ENCODE measurements at places on chromosomes 12 and 14.

GRCh38 chr12:67572492-67572891 is 76.1 kb upstream of the DYRK2 start:
- no peak for DNase-seq

- DNase-seq = no peak
Observed at GRCh38 chr12:52366738-52367485, at the start of gene KRT85. TSS of gene KRT85 (minus strand) at chr12:52367481. CDS start at chr12:52367405, 76 bp downstream.

- no peak for DNase-seq
Observed at GRCh38 chr14:96271421-96271762, 15.4 kb downstream of the BDKRB1 start.

DNA sequence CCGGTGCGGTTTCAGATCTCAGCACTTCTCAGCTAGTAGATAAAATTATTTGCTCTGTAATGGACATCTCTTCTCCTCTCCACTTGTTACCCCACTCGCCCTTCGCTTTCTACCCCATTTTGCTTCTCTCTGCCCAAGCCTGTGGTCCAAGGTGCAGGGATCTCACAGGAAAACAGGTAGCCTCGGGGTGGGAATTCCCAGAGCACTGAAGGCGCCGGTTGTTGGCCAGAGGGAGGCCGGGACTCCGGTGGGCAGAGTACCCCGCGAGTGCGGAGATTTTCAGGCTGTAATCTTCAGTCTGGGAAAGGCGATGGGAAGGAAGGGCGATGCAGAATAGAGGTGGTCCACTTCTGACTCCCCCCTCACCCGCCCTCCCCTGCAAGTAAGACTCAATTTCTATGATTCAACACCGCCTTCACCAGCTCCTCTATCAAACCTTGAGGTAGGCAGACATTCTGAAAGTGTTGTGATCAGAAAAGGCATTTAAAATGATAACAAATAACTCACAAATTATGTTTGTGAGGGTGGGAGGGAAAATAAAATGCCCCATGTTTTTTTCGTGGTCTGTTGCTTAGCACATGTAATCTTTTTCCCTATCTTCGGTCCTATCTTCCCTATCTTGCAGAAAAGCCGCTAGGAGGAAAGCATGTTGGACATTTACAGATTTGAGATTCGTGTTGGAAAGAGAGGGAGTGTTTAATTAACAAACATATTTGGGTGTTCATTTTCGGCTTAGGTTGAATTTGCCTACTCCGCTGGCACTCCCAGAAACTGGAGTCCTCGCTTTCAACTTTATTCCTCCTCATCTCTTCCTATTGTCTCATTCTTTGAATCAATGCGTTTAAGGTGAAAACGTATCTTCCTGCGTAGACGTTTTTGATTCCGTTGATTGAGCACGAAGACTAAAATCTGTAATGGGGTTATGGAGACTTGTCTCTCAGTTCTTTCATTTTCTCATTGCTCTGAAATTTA is 8.5 kb downstream of the FOXG1 start:
- no peak for DNase-seq

DNA sequence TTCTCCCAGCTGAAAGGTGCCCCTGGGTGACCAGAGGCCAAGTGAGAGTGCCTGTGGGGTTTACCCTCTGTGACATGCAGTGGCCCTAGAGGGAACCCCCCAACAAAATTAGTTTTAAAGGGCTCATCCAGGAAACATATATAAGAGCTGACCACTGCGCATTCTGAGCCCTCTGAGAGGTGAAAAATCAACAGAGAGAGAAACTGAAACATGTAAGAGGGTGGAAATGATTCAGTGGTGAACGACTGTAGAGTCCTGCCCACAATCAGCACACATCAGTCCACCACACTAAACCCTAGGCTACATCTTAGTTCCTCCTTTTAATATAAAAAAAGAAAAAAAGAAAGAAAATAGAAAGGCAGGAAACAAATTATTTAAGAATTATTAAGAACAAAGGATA is 21.0 kb upstream of the ACSM4 start:
- no peak for DNase-seq

GRCh38 chr12:7917392-7918267 is 18.4 kb downstream of the SLC2A3 start:
- DNase-seq = no peak

DNA sequence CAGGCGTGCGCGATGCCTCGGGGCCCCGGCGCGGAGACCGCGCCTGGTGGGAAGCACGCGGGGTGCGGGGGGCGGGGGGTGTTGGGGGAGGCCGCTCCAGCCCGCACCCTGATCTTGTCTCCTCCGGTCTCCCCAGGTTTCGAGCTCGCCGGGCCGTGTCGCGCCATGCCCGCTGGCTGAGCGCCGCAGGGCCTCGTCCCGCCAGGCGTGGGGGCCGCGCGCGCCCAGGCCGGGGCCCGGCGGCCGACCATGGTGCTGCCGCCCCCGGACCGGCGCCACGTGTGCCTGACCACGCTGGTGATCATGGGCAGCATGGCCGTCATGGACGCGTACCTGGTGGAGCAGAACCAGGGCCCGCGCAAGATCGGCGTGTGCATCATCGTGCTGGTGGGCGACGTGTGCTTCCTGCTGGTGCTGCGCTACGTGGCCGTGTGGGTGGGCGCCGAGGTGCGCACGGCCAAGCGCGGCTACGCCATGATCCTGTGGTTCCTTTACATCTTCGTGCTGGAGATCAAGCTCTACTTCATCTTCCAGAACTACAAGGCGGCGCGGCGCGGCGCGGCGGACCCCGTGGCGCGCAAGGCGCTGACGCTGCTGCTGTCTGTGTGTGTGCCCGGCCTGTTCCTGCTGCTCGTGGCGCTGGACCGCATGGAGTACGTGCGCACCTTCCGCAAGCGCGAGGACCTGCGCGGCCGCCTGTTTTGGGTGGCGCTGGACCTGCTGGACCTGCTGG is 2.4 kb downstream of the TMEM121 start:
- no peak for DNase-seq

DNA sequence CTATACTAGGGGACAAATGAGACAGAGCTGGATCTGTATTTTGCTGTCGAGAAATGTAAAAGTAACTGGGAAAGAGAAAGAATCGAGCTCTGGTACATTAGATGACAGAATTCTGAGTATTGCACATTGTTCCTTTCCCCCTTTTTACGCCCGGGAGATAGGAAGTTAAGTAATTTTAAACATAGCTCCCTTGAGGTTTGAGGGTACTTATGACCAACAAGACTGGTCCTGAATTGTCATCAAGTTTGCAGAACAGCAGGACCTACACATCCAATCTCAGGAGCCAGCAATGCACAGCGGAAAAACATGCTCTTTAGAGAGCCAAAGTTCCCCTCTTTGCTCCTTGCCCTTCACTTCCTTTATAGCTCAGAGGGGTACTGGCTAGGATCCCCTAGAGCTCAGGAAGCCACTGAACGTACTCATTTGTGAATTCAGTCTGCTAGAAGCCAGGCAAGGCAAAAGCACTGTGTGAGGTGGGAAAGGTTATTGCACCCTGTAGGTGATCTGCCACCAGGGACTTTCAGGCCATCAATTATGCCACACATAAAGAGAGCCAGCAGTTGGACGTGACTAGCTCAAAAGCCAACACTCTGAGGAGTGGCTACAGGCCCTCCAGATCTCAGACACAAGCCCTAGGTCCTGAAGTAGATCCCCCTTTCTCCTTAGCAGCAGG is 333.8 kb downstream of the KCNH5 start:
- DNase-seq = no peak

GRCh38 chr14:57686304-57686703 is 179.6 kb downstream of the SLC35F4 start:
- DNase-seq = no peak

GRCh38 chr12:2719392-2719791 is 75.4 kb upstream of the FKBP4 start:
- DNase-seq = no peak

GRCh38 chr12:44968965-44969364 is 81.9 kb downstream of the DBX2 start:
- DNase-seq = peak; percentile 48

DNA sequence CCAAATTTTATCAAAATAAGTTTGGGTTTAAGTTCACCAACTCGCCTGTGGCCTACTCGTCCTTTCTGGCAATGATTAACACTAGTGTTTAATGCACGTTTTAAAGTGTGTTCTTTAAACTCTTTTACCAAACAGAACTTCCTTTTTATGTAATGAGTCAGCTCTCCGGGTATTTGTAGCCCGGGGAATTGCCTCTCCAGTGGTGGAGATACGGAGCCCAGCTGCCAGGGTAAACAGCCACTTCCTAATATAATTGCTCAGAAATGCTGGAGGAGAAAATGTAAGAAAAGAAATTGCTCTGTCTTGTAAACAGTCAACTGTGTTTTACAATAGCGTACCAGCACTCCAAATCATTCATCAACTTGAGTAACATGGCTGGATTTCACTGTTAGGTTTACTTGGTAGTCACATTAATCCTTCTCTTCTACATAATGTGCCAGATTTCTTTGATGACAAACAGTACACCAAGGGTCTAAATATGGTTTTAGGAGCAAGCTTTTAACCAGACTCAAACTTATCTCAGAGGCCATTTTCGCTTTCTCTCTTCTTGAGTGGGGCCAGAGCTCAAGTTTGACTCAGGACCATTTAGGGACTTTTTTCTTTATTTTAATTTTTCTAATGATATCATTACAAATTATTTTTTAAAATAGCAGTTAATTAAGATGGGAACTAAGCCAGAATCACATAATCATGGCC is 101.2 kb upstream of the SLC38A2 start:
- DNase-seq = peak; percentile 89

DNA sequence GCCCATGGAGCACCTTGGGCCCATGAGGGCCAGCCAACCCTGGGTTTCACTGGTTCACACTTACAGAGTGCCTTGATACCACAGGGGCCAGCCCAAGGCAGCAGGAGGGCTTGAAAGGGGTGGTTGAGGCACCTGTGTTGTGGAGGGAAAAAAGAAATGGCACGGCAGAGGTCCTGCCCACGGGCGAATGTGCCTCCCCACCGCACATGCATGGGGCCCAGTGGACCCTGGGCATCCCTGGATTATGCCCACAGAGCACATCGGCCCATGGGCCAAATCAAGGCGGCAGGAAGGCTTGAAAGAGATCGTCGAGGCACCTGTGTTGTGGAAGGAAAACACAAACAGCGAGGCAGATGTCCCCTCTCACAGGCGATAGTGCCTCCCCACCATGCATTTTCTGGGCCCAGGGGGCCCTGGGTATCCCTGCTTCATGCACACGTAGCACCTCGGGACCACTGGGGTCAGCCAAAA is 378.1 kb downstream of the ALG10 start:
- no peak for DNase-seq

DNA sequence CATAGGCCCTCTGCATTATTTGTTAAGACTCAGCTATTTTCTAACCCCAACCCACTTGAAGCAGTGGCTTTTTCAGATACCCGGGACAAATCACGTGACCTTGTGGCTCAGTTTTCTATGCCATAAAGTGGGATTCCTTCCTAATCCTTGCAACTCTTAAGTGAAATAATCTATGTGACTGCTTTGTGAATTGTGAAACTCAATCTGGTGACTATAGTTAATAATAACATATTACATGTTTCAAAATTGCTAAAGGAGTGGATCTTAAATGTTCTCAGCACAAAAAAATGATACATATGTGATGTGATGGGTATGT is 17.3 kb downstream of the EML1 start:
- DNase-seq = no peak

- DNase-seq = no peak
Observed at GRCh38 chr12:56029166-56029519, 8.3 kb downstream of the IKZF4 start.

GRCh38 chr12:1803736-1804135 is 16.6 kb upstream of the LRTM2 start:
- DNase-seq = no peak

DNA sequence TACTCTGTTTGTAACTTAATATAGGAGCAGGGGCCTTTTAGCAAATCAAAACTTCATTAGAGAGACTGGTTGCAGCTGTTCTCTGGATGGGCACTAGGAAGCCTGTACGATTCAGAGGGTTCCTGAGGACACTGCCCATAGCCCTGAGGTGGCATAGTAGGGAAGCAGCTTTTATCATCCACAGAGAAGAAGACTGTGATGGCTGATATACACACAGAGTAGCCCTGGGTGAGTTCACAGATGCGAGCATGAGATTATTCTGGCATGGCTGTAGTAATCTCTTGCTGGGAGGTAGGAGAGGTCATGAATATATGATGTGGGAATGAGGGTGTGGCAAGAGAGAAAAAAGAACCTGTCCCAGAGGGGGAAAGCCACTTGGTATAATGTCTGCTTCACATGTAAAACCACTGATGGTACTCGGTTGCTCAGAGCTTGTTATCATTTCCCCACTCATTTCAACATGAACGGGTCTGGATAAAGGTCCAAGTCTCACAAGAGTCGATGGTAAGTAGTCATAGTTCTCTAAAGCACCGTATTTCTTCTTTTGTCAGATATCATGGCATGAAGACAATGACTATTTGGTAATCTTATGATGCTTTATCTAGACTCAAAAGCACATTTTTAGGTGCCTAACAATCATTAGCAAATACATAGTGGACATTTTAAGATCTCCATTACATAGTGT is 52.0 kb downstream of the PEBP1 start:
- DNase-seq = no peak

- DNase-seq = no peak
Observed at GRCh38 chr14:36664322-36665193, 2.9 kb downstream of the PAX9 start.

DNA sequence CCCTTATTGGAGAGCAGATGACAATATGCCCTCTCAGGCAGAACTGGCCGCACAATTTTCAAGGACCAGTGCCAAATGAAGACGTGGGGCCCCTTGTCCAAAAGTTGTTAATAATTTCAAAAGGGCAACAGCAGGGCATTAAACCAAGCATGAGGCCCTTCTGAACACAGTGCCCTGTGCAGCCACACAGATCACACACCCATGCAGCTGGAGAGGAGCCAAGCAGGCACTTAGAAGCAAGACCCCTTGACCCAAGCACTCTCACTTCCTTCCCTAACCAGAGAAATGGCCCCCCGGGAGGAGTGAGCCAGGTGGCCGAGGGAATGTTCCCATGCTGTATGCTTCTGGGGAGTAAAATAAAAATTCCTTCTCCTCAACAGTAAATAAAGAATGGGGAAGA is 114.0 kb upstream of the TMPO start:
- DNase-seq = no peak

- no peak for DNase-seq
Observed at GRCh38 chr14:32707742-32708500, 230.8 kb upstream of the NPAS3 start.

- peak; percentile 70 for DNase-seq
Observed at GRCh38 chr14:44803239-44803905, 158.4 kb downstream of the KLHL28 start.

GRCh38 chr12:20950248-20950647 is 139.7 kb downstream of the SLCO1B3 start:
- peak; percentile 53 for DNase-seq

GRCh38 chr14:51219473-51220448 is 20.3 kb upstream of the TMX1 start:
- peak; percentile 55 for DNase-seq

DNA sequence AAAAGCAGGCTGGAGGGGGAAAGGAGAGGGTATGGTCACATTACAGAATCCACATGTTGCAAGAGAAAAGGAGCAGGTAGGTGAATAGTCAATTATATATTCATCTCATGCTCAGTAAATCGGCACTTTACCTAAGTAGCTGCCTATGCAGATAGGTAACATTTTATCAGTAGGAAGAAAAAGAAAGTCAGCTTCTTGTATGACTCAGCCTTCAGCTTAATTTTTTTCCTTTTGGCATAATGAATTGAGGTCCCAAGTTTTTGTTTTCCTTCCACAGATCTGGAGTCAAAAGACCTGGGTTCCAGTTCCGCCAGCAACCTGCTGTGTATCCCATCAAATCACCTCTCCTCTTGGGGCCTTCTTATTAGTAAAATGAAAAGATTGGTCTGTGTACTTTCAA is 6.0 kb upstream of the ACSM4 start:
- DNase-seq = no peak

GRCh38 chr14:24094841-24095270 is 745 bp downstream of the PCK2 start:
- no peak for DNase-seq

- no peak for DNase-seq
Observed at GRCh38 chr14:23561873-23562821, 5.4 kb downstream of the AP1G2 start.

All from Kasumi-1 (cell line).